NCI-H1436 treated with DMSO at 0.1 percent for 48 hours (cell line): ENCODE measurements at places on chromosomes 16 and 17.
A peak's percentile ranks its signal among the peaks of the same experiment; 100 is the strongest.

DNA sequence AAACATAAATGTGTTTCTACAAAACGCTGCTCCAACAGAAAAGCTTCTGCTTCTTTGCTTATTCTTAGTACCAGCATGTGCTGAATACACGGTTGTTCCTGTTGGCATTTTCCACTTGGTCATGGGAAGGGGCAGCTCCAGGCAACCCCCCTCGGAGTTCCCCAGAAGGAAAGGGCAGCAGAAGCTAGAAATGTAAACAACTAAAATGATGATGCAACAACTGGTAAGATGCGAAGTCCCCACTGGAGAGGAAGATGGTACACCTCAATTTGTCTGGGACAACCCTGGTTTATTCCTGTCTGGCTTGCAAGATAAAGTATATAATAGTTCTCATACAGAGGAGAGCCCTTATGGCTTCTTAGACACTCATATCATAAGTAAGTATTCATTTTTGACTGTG, 9.2 kb upstream of the CCL13 start:
- no peak for DNase-seq

DNA sequence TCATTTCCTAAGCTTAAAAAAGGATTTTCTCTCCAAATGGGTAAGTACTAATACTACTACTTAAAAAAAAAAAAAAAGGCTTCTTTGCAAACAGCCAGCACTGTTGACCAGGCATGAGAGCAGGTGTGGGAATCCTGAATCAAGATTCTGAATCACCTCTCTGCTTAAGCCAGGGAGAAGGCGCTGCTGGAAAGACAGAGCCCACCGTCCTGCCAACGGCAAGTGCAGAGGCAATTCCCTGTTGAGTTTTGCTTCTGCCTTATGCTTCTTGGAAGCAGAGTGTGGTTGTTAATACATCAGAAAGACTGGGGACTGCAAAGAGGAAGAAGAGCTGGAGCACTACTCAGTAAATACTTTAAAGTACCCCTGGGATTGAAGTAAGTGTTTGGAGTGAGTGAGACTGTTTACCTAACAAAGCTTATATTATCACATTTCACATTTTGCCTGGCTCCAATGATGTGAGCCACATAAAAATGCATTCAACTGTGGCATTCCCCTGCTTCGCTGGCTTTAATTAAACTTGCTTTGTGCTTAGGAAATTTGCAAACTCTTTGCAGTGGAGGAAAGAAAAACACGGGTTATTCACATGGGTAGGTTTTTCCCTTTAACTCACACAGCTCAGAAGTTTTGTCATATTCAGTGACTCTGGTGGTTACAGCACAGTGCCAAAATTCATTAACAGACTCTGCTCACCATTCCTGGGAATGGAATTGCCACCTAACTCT, 86.0 kb upstream of the KIF2B start:
- no peak for DNase-seq

DNA sequence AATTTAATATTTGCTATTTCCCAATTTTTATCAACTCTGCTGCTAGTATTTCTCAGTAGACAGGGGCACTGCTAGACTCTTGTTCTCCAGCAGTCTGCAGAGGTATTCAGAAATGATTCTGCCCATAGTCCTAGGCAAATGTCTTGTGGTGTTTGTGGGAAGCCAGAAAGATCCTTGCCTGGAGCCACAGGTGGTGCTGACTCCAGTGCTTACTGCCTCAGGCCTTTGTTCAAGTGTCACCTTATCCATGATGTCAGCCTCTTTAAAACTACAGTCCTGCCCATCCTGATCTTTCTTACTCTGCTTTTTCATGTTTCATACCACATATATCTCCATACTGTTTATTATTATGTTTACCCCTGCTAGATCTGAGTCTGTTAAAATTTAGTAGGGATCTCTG, 26.5 kb downstream of the ZSWIM7 start:
- no peak for DNase-seq

- DNase-seq = no peak
Observed at GRCh38 chr17:63455417-63455816, 9.3 kb upstream of the CYB561 start.

GRCh38 chr17:79670537-79671084, 59.8 kb upstream of the RBFOX3 start:
- DNase-seq = no peak

DNA sequence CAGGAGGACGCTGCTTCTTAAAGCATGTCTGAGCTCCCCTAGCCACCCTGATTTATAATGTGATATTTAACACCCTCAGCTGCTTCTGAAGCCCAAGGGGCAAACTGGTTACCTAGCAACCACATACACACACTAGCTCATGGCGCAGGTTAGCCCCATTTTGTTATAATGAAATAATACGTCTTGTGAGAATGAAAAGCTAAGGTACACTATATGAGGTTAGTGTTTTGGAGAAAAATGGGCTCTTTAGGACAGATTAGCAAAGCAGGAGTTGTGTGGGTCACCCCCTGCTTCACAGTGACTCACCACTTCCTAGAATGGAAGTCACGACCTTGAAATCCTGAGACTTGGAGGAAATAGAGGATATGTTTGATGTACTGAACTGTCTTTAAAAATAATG, 404.8 kb upstream of the HSBP1 start:
- DNase-seq = peak; percentile 30

DNA sequence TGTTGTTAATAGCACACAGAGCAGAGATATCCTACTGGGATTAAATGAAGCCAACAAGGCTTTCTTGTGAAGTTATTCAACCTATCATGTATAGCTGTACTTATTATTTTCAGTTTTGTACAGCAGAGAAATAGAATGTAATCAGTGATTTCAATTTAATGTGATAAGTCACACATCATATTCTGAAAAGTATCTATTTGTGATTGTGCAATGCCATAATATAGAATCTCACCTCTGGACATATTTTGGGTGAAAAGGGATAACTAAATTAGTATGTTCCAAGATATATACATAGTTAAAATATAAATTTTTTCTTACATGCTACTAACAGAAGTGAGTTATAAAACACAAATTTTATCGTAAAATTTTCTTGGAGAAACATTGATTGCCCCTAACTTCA, 544.3 kb upstream of the KIF2B start:
- no peak for DNase-seq

GRCh38 chr16:12626411-12626810, 177.3 kb downstream of the CPPED1 start:
- no peak for DNase-seq

DNA sequence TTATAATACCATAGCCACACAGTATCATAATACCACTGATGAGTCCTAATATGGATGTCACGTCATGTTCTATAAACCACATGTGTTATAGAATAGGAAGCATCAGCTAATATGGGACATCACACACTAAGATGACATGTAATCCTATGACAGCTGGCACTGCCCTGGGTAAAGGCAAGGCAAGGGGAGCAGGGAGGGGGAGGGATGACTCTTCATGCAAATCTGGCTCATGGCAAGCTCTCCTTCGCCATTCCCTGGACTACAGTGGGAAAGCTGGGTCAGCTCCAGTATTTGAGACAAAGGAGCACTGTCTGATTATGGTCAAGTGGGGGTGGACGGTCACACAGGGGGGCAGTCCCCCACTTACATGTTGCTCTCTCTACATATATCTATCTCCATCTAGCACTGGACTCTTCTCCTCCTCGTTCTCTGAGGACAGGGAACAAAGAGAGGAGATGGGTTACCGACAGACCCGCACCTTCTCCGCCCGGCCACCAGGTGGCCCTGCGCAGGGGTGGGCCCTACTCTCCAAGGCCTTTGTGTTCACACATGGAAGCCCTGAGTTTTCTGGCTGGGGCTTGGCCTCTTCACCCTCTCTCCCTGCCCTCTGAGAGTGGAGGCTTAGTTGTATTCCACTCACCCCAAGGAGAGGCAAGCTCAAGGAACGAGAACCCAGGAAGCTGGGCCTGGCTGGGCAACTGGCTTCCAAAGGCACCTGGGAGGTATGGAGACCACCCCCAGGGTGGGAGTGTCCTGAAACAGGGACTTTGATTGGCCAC, 23.4 kb upstream of the MPO start:
- DNase-seq = no peak

DNA sequence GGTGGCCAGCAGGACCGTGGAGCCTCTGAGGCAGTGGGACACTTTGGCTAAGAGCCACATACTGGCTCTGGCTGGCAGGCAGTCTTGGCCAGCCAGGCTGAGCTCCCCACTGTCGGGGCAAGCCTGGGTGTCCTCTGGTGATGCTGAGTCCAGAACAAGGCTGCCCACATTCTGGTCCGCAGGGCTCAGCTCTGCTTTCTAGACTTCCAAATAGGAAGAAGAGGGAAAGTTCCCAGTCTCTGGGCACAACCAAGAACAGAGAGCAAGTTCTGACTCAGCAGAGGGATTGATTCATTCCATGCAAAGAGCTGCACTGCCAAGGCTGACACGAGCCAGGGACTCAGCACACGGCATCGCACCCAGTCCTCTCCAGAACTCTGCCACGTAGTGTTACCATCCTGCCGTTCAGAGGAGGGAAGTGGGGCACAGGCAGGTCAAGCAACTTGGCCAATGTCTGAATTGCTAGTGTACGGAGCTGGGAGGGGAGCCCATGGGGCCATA, 58.9 kb downstream of the NOS2 start:
- no peak for DNase-seq

- DNase-seq = no peak
Observed at GRCh38 chr17:66777689-66778225, 57.2 kb upstream of the CACNG5 start.

- no peak for DNase-seq
Observed at GRCh38 chr17:81417049-81417878, 22.0 kb downstream of the BAHCC1 start.

DNA sequence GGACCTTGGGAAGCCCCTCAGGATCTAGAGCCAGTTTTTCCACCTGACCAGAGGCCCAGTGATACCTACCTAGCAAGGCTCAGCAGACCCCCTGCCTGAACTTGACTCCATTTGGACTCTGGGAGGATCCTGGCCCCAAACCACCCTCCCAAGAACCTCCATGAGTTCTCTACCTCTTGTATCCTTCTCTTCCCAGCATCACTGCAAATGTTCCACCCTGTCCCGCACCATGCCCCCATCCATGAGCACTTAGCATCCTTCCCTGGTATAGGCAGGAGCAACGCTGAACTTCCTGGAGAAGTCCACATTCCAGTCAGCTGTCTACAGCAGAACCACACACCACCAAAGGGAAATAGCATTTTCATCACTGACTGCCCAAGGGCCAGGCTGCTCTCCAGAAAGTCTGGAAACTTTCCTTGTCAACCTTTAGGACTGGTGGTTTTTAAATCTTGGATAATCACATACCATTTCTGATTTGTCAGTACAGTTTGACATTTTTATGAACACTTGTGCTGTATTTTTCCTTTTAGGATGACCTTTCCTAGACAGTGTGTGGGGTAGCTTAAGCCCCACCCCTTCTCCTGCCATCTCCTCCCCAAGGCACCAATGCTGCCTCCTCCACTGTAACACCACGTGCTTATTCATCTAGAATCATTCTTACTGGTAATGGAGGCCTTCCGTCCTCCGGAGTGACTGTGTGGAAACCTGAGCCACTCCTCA, 13.9 kb downstream of the EIF4A3 start:
- no peak for DNase-seq

- no peak for DNase-seq
Observed at GRCh38 chr16:873243-873661, 72.7 kb upstream of the GNG13 start.

- no peak for DNase-seq
Observed at GRCh38 chr16:88379694-88380040, 3.1 kb upstream of the ZNF469 start.

GRCh38 chr17:48131216-48131824, 23.8 kb downstream of the SNX11 start:
- peak; percentile 60 for DNase-seq

GRCh38 chr17:68302666-68303065, 11.4 kb downstream of the ARSG start:
- no peak for DNase-seq

DNA sequence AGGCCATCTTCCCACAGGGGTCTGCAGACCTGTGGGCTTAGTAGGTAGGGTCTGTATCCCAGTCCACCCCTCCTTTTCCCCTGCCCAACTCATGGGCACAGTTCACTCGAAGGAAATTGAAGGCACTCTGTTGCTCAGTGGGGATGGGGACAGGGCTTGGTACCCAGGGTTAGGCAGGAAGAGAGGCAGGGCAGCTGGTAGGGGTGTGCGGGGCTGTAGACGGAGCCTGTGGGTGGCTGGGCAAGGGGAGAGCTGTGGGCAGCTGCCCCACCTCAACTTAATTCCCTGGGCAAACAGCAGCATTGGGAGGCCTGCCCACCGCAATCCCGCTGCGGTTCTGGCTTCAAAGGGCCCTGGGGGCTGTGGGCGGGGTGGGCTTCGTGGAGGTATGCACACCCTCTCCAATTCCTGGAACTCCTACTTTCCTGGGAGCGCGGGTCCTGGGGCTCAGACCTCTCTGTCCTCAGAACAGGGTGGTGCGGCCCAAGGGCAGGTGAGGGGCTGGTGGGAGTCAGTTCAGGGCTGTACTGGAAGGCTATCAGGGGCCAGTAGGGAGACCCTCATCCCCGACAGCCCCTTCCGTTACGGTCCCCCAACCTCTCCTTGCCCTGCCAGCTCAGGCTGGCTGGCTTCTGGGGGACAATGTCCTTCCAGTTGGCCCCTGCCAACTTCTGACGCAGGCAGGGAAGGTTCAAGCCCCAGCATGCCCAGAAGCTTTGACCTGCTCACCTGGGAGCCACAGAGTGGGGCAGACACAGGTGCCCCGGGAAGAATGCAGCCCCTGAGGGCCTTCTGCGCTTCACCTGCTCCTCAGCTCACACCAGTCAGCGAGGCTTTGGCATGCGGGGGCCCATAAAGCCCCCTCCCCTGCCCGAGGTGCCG, 9.1 kb downstream of the FOXJ1 start:
- DNase-seq = no peak

DNA sequence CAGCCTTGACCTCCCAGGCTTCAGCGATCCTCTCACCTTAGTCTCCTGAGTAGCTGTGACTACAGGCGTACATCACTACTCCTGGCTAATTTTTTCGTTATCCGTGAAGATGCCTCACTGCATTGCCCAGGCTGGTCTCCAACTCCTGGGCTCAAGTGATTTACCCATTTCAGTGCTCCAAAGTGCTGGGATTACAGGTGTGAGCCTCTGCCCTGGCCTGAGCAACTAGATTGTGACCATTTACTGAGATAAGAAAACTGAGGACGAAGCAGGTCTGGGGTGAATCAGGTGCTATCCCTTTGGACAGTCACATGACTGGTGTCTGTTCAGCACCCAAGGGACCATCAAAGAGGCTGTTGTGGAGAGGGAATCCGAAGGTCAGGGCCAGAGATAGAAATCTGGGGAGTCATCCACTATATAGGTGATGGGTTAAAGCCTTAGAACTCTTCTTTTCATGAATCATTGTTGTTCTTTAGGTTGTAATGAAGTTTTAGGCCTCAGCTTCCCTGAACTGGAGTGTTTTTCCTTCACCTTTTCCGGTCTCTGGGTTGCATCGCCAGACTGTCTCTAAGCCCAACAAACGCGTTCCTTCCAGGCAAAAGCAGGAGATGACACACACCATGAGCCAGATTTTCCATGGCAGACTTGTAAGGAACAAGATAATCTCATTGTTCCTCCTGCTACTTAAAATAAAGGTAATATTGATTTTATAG, 62.5 kb downstream of the FTO start:
- DNase-seq = no peak

GRCh38 chr16:4785758-4786433, 2.2 kb downstream of the SEPTIN12 start:
- DNase-seq = no peak

GRCh38 chr17:74117087-74117698, 86.3 kb upstream of the RPL38 start:
- no peak for DNase-seq
